ENCODE measurements at places on chromosomes 11 and 22. TPM values are rescaled to one million over a fixed set of nuclear protein-coding genes. Genes with fewer than 3 reads are reported as not detected.

MMP1 gene
- 0.17 TPM for total RNA-seq

GRCh38 chr11:120622189-120622875 is 110.8 kb downstream of the GRIK4 start:
- DNase-seq, result no peak

GRCh38 chr22:20430720-20431510 is 6.7 kb downstream of the SCARF2 start:
- DNase-seq, result no peak

DNA sequence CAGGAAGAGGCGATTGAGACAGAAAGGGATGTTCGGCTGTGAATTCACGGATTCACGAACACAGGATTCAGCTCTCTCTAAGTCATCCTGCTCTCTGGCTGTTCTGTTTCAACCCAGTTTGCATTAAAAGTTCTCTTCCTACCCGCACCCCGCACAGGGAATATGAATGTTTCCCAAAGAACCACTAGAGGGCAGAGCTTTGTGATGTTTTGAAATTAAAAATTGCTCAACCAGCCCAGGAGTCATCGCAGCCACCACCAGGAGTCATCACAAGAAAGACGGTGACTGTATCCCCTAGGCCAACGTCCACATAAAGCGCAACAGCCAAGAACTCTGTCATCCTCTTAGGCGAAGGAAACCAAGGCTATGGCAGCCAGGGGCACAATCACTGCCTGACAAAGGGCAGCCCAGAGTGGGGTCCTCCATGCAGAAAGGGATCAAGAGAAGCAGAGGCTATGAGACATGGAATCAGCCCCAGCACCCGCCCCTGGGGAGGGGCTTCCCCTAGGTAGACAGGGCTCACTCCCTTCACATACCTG is 122.4 kb downstream of the WT1 start:
- no peak for DNase-seq

All from esophagus muscularis mucosa (tissue), 4 donors.